ENCODE measurements at places on chromosomes 16 and 17.

DNA sequence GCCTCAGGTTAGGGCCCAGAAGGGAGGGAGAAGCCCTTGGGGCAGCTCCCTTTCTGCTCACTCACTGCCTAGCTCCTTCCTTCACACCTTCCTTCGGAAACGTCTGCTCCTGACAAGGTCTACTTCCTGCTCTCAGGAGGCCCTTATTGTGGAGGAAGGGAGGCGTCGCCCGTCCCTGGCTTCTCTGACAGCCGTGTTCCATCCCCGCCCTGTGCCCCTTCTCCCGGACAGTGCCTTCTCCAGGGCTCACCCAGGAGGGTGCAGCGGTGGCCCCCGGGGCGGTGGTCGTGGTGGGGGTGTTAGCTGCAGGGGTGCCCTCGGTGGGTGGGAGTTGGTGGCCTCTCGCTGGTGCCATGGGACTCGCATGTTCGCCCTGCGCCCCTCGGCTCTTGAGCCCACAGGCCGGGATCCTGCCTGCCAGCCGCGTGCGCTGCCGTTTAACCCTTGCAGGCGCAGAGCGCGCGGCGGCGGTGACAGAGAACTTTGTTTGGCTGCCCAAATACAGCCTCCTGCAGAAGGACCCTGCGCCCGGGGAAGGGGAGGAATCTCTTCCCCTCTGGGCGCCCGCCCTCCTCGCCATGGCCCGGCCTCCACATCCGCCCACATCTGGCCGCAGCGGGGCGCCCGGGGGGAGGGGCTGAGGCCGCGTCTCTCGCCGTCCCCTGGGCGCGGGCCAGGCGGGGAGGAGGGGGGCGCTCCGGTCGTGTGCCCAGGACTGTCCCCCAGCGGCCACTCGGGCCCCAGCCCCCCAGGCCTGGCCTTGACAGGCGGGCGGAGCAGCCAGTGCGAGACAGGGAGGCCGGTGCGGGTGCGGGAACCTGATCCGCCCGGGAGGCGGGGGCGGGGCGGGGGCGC is 231.9 kb downstream of the SEC14L1 start:
- peaks cover 51% of the 10 kb centered on the region for H3K4me1 ChIP-seq
- H3K36me3 ChIP-seq: no peaks in the 10 kb centered on the region
- peak overlapping the region; percentile 62 for H3K27ac ChIP-seq
- peak; percentile 62 for DNase-seq
- H3K27me3 ChIP-seq: no peaks in the 10 kb centered on the region
- peak overlapping the region; percentile 53 for H3K4me3 ChIP-seq

GRCh38 chr17:60300011-60300410 is 91.9 kb downstream of the USP32 start:
- H3K36me3 ChIP-seq: no peaks in the 10 kb centered on the region
- H3K27me3 ChIP-seq: no peaks in the 10 kb centered on the region
- no peaks in the 10 kb centered on the region for H3K4me1 ChIP-seq
- no peak for DNase-seq
- no peak overlapping the region for H3K4me3 ChIP-seq

DNA sequence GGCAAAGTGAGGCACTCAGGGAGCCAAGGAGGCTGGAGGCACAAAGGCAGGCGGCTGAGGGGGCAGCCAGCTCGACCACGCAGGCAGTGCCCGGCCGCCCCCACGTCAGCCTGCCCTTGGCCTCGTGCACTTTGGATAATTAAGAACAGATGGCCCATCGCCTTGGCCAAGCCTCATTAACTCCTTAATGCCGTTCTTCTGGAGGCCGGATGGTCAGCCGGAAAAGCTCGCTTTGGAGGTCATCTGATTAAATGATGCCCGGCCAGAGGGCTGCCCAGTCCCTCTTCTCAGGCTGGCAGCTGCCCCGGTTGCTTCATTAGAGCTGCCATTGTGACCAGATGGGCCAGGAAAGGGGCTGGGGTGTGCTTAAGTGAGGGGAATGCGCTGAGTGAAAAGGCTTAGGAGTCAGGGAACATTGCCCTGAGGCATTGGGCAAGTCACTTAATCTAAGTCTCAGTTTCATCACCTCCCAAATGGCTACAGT is 364.0 kb downstream of the NPIPA8 start:
- no peak overlapping the region for H3K4me3 ChIP-seq
- H3K4me1 ChIP-seq: no peaks in the 10 kb centered on the region
- H3K36me3 ChIP-seq: no peaks in the 10 kb centered on the region

DNA sequence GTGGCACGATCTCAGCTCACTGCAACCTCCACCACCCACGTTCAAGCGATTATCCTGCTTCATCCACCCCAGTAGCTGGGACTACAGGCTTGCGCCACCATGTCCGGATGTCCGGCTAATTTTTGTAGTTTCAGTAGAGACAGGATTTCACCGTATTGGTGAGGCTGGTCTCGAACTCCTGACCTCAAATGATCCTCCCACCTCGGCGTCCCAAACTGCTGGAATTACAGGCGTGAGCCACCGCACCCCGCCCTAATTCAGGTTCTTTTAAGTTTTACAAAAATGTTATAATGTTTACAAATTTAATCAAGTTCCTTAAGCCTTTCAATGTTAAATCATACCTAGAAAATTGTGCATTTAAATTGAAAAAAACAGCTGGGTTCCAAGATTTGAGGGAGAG is 13.3 kb upstream of the GJD3 start:
- no peak overlapping the region for H3K4me3 ChIP-seq
- no peaks in the 10 kb centered on the region for H3K4me1 ChIP-seq
- H3K27me3 ChIP-seq: no peaks in the 10 kb centered on the region

- no peak overlapping the region for H3K27ac ChIP-seq
- no peaks in the 10 kb centered on the region for H3K27me3 ChIP-seq
- DNase-seq: no peak
- no peak overlapping the region for H3K4me3 ChIP-seq
- H3K36me3 ChIP-seq: no peaks in the 10 kb centered on the region
Observed at GRCh38 chr17:45364531-45365390, 47.9 kb upstream of the MAP3K14 start.

DNA sequence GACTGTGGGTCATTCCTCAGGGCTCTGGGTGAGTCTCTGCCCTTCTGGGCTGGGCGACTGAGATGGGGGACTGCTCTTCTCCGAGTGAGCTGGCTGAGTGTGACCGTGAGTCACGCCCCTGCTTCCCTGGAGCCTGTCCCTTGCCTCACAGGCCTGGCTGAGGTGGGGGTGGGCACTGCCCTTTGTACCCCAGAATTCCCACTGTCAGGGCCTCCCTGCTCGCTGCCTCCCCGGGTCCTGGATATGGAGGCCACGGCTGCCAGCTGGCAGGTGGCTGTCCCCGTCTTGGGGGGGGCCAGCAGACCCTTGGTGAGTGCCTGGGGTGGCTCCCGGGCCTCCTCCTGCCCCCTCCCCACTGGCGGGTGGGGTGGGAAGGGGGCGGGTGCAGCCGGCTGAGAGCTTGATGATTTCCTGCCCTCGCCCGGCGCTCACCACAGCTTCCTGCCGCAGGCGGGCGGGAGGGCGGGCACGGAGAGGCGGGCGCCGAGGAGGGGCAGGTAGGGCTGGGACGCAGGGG is at the start of gene LAT:
Gene LAT (plus strand): TSS at position 434 of the 517 bp plus-strand sequence. CDS start 366 bp downstream, outside the sequence.
- H3K27me3 ChIP-seq: no peaks in the 10 kb centered on the region
- no peak within 1 kb of the TSS for H3K4me3 ChIP-seq
- no peaks in the 10 kb centered on the region for H3K36me3 ChIP-seq
- no peaks in the 10 kb centered on the region for H3K4me1 ChIP-seq
- no peak within 1 kb of the TSS for H3K27ac ChIP-seq
- DNase-seq: no peak

DNA sequence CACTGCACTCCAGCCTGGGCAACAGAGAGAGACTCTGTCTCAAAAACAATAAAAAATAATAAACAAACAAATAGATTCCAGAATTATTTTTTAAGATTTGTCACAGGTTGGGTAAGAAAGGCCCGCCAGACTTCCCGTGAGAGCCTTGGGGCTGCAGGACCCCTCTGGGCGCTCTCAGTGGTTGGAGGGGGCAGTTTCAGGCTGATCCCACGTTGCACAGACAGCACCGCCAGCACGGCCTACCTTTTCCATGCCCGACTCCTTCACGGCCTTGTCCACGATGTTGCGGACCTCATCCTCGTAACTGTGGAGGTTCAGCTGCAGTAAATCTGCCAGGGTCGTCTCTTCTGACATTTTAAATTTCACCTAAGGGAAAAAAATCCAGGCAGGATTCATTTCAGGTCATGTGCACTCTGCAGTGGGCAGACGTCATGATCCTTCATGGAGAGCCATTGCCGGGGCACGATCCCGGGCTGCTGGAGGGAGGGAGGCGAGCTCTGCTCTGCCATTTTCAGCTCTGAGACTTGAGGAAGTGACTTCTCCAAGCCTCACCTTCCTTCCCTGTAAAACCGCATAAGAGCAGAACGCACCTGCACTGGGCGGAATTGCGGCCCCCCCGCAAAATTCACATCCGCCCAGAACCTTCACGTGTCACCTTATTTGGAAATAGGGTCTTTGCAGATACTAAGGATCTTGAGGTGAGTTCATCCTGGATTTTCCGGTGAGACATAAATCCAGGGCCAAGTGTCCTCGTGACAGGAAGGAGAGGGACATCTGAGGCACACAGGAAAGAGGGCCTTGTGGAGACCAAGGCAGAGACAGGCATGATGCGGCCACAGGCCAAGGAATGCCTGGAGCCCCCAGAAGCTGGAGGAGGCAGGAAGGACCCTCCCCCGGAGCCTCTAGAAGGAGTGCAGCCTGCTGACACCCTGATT is 66.8 kb downstream of the DNAH17 start:
- H3K36me3 ChIP-seq: no peaks in the 10 kb centered on the region
- H3K4me1 ChIP-seq: peaks cover under 1% of the 10 kb centered on the region
- no peak overlapping the region for H3K4me3 ChIP-seq
- no peak for DNase-seq
- no peak overlapping the region for H3K27ac ChIP-seq

GRCh38 chr16:4081521-4082021 is 34.7 kb downstream of the ADCY9 start:
- no peaks in the 10 kb centered on the region for H3K27me3 ChIP-seq
- no peak overlapping the region for H3K27ac ChIP-seq
- no peak overlapping the region for H3K4me3 ChIP-seq
- no peak for DNase-seq

GRCh38 chr16:49398761-49399160 is 25.2 kb downstream of the C16orf78 start:
- DNase-seq: no peak
- no peaks in the 10 kb centered on the region for H3K36me3 ChIP-seq
- no peaks in the 10 kb centered on the region for H3K4me1 ChIP-seq
- H3K27ac ChIP-seq: no peak overlapping the region

DNA sequence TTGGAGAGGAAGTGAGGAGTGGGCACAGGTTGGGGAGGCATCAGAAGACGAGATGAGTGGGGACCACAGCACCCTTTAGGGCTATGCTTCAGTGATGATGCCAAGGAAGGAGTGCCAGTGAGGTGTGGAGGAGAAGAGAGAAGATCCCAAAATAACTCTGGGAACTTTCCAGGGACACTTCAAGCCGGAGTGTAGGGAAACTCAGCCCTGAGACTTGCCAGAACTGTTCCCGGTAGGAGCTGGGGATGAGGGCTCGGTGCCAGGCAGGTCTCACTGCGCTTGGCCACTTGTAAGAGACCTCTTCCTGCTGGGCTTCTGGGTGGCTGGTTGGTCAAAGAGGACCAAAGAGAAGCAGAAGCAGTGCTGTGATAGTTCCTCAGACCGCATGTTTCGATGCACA is 63.6 kb downstream of the SHISA6 start:
- H3K27ac ChIP-seq: no peak overlapping the region
- no peaks in the 10 kb centered on the region for H3K27me3 ChIP-seq
- no peak overlapping the region for H3K4me3 ChIP-seq
- H3K36me3 ChIP-seq: no peaks in the 10 kb centered on the region

DNA sequence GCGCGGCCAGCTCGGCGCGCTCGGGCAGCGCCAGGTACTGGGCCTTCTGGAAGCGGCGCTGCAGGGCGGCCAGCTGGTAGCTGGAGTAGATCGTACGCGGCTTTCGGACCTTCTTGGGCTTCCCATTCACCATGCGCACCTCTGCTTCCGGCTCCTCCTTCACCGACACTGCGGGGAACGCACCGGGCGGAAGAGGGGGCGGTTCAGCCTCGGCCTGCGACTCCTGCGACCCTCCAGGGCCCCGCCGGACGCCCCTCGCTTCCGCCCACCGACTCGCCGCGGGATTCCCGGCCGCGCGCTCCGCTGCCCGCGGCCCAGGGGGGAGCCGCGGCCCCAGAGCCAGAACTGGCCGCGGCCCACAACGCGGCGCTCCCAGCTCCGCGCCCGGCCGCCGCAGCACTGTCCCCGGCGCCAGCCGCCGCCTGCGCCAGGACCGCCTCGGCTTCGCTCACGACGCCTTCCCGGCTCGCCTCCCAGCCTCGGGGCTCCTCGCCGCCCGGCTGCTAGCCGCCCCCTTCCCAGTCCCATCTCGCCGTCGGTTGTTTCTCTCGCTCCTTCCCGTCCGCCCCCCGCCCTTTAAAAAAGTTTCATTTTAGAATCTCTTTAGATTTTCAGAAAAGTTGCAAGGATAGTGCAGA is 1.5 kb downstream of the DLX3 start:
- peaks cover 20% of the 10 kb centered on the region for H3K4me1 ChIP-seq
- H3K4me3 ChIP-seq: peak overlapping the region; percentile 31
- no peaks in the 10 kb centered on the region for H3K36me3 ChIP-seq

GRCh38 chr17:34641368-34641767 is 62.0 kb downstream of the TMEM132E start:
- H3K4me3 ChIP-seq: no peak overlapping the region
- no peaks in the 10 kb centered on the region for H3K27me3 ChIP-seq
- no peak for DNase-seq

DNA sequence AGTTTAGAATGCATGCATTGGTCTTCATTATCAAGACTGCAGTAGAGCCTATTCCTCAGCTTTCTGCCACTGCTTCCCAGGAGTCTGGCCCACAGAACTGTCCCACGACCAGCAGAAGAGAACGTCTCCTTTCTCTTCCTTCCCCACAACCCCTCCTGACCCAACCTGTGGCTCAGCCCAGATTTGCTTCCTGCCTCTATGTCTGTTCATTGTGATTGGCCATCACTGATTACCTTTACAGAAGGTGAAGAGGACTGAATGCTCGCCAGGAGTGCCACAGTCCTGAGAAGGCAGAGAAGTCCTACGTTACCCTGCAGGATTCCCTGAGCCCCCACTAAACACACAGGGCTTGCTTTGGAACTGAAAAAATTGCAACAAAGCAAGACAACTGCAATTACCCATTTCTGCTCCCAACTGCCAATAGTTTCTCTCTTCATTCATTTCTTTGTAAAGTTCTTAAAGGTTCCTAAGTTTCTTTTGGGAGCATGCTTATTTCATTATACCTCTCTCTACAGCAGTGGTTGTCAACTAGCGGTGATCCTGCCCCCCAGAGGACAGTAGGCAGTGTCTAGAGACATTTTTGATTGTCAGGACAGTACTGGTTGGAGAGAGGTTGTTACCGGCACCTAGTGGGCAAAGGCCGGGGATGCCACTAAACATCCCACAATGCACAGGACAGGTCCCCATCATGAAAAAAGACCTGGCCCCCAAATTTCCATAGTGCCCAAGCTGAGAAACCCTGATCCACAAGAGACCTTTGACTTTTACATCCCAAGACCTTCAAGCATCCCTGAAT is 4.5 kb upstream of the NAT9 start:
- H3K4me3 ChIP-seq: no peak overlapping the region
- no peak overlapping the region for H3K27ac ChIP-seq
- no peaks in the 10 kb centered on the region for H3K27me3 ChIP-seq

DNA sequence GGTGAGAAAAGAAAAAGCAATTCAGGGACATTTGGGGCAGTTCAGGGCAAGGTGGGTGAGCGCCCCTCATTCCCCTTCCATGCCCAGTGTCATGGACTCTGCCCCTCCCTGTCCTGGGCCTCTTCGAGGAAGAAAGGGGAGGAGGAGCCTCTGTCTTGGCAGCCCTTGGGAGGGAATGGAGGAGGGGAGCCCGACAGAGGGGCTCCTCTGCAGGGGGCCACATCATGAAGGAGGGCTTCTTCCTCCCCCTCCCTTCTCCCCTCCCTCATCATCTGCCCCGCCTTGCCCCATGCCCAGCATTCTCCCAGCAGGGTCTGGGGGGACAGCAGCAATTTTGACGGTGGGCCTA is 33.2 kb upstream of the TAC4 start:
- DNase-seq: no peak
- peaks cover 48% of the 10 kb centered on the region for H3K27me3 ChIP-seq
- no peak overlapping the region for H3K4me3 ChIP-seq
- H3K36me3 ChIP-seq: no peaks in the 10 kb centered on the region

Data from astrocyte (in vitro differentiated cells and primary cell).